ENCODE measurements at places on chromosomes 3 and 15. TPM values are rescaled to one million over a fixed set of nuclear protein-coding genes. Genes with fewer than 3 reads are reported as not detected.

TMEM108 gene
- polyA plus RNA-seq: 0.16 TPM

PRSS50 gene
- not detected for polyA plus RNA-seq

PLAAT1 gene
- 0.32 TPM for polyA plus RNA-seq

FBXO40 gene
- polyA plus RNA-seq: not detected

CKMT1A gene
- not detected for polyA plus RNA-seq

FYCO1 gene
- 0.22 TPM for polyA plus RNA-seq

CD96 gene
- 206 TPM for polyA plus RNA-seq

PYGO1 gene
- not detected for polyA plus RNA-seq

LIPH gene
- polyA plus RNA-seq: 0.45 TPM

SCG5 gene
- polyA plus RNA-seq: not detected

SCAANT1 gene
- polyA plus RNA-seq: 6.3 TPM

XCR1 gene
- not detected for polyA plus RNA-seq

RRP9 gene
- polyA plus RNA-seq: 15.5 TPM

CYP1A2 gene
- polyA plus RNA-seq: not detected

GRCh38 chr3:187207624-187208023 is 10.3 kb downstream of the RTP1 start:
- H3K27me3 ChIP-seq: peaks cover 1% of the 10 kb centered on the region
- H3K36me3 ChIP-seq: no peaks in the 10 kb centered on the region
- no peak overlapping the region for H3K27ac ChIP-seq
- no peak for DNase-seq
- no peaks in the 10 kb centered on the region for H3K4me1 ChIP-seq

DNA sequence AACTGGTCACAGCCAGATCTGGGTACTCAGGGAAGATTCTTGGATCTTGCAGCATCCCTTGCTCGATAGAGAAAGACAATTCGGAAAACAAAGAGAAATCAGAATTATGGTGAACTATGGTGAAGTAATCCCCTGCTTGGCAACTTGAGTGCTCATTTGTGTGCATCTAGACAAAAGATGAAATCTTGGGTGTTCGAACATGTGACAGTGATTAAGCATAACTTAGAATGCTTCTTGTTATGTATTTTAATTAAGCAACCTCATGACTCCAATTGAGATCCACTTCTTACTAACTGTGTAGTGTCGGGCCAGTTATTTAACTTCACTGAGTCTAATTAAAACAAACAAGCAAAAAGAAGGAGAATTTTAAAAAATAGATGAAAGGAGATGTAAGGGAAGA is 56.5 kb downstream of the ZNF385D start:
- H3K36me3 ChIP-seq: no peaks in the 10 kb centered on the region
- H3K4me3 ChIP-seq: no peak overlapping the region
- no peaks in the 10 kb centered on the region for H3K27me3 ChIP-seq
- no peak overlapping the region for H3K27ac ChIP-seq
- no peaks in the 10 kb centered on the region for H3K4me1 ChIP-seq

GRCh38 chr3:11733914-11734313 is 90.2 kb upstream of the VGLL4 start:
- no peaks in the 10 kb centered on the region for H3K36me3 ChIP-seq
- no peaks in the 10 kb centered on the region for H3K27me3 ChIP-seq
- H3K27ac ChIP-seq: no peak overlapping the region

DNA sequence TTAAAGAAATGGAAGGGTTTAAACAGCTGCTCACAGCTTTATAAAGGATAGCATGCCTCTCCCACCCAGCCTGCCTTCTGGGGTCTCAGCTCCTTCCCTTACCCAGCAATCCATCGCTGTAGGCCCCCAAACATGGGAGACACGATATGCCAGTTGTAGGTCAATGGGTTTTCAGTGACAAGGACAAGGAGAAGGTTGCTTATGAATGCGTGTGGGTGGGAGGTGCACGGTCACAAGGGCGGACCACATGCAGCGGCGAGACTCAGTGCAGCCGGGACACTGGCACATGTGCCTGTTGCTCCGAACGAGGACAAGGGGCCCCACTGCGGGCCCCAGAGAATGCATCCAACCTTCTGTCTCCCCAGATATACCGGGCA is 67.0 kb downstream of the MGLL start:
- H3K4me1 ChIP-seq: no peaks in the 10 kb centered on the region
- H3K4me3 ChIP-seq: no peak overlapping the region
- no peak overlapping the region for H3K27ac ChIP-seq
- H3K27me3 ChIP-seq: peaks cover 2% of the 10 kb centered on the region
- DNase-seq: no peak

- no peaks in the 10 kb centered on the region for H3K27me3 ChIP-seq
- no peaks in the 10 kb centered on the region for H3K36me3 ChIP-seq
- H3K27ac ChIP-seq: no peak overlapping the region
- DNase-seq: no peak
Observed at GRCh38 chr3:39933986-39934693, 124.7 kb downstream of the MYRIP start.

DNA sequence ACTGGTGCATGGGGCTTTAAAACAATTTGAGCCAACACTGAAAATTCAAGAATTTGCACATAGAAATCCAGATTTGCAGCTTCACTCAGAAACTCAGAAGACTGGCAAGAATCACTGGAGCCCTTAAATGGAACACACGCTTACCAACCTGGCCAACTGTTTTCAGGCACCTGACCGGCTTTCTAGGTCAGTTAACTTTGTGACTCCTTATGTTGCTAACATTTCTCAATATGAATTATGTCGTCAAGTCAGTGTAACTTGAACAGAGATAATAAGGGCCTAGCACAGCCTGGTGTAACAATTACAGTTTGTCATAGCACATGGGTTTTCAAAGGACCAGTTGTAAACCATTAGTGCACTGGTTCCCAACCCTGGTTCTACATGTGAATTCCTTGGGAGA is 6.8 kb downstream of the CERS3 start:
- no peak for DNase-seq
- no peaks in the 10 kb centered on the region for H3K36me3 ChIP-seq
- no peak overlapping the region for H3K27ac ChIP-seq
- H3K27me3 ChIP-seq: no peaks in the 10 kb centered on the region
- peaks cover 17% of the 10 kb centered on the region for H3K4me1 ChIP-seq
- H3K4me3 ChIP-seq: no peak overlapping the region

- peak; percentile 76 for DNase-seq
- peak within 1 kb of the TSS; percentile 89 for H3K4me3 ChIP-seq
- peaks cover 34% of the 10 kb centered on the region for H3K4me1 ChIP-seq
- no peaks in the 10 kb centered on the region for H3K36me3 ChIP-seq
Observed at GRCh38 chr3:53255775-53256703, at the start of gene TKT. Gene TKT (minus strand): TSS chr3:53256022. CDS start chr3:53255942, 80 bp downstream.

DNA sequence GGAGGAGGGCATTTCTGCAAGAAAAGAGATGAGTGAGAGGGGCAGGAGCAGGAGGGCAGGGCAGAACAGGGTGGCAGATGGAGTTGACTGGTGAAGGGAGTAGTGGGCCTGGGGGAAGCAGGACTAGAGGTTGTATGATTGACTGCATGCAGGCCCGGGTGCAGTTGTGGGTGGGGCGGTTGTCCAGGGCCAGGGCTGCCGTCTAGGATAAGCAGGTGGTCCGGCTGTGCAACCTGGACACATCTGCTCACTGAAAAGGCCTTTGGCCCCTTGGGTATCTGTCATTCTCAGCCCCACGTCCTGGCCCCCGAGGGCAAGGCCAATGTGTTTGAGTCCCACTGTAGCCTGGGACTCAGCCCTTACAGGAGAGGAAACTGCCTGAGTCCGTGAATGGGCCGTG is 25.4 kb downstream of the ALS2CL start:
- H3K4me1 ChIP-seq: no peaks in the 10 kb centered on the region
- no peak overlapping the region for H3K4me3 ChIP-seq
- H3K27me3 ChIP-seq: peaks cover 3% of the 10 kb centered on the region
- no peak for DNase-seq

DNA sequence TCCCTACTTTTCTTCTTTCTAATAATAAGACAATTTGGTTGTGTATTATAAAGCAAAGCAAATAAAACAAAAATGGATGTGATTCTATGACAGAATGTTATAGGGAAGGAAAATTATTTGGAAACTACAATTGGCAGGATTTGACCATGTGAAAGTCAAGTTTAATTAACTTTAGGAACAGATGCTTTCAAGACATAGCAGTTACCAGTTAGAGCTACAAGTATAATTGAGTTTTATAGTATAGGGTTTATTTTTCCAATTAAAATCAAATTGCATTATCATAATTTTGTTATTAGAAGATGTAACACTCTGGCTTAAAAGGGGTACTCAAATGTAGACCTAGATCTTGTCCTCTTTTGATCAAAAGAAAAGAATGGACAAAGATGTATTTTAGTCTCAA is 110.9 kb downstream of the ROBO2 start:
- no peak overlapping the region for H3K27ac ChIP-seq
- no peaks in the 10 kb centered on the region for H3K27me3 ChIP-seq
- DNase-seq: no peak
- no peak overlapping the region for H3K4me3 ChIP-seq
- no peaks in the 10 kb centered on the region for H3K36me3 ChIP-seq
- H3K4me1 ChIP-seq: no peaks in the 10 kb centered on the region

GRCh38 chr15:38255690-38256089 is 3.1 kb downstream of the SPRED1 start:
- H3K4me1 ChIP-seq: peaks cover 28% of the 10 kb centered on the region
- no peaks in the 10 kb centered on the region for H3K36me3 ChIP-seq
- H3K27me3 ChIP-seq: peaks cover 14% of the 10 kb centered on the region

GRCh38 chr3:59572106-59572505 is 522.3 kb upstream of the CFAP20DC start:
- H3K36me3 ChIP-seq: no peaks in the 10 kb centered on the region
- no peak overlapping the region for H3K4me3 ChIP-seq
- peaks cover 1% of the 10 kb centered on the region for H3K27me3 ChIP-seq
- H3K27ac ChIP-seq: no peak overlapping the region
- no peak for DNase-seq

GRCh38 chr3:61637088-61638051 is 76.0 kb downstream of the PTPRG start:
- H3K27me3 ChIP-seq: peaks cover 4% of the 10 kb centered on the region
- H3K36me3 ChIP-seq: no peaks in the 10 kb centered on the region
- no peak for DNase-seq
- H3K4me1 ChIP-seq: no peaks in the 10 kb centered on the region
- no peak overlapping the region for H3K4me3 ChIP-seq

DNA sequence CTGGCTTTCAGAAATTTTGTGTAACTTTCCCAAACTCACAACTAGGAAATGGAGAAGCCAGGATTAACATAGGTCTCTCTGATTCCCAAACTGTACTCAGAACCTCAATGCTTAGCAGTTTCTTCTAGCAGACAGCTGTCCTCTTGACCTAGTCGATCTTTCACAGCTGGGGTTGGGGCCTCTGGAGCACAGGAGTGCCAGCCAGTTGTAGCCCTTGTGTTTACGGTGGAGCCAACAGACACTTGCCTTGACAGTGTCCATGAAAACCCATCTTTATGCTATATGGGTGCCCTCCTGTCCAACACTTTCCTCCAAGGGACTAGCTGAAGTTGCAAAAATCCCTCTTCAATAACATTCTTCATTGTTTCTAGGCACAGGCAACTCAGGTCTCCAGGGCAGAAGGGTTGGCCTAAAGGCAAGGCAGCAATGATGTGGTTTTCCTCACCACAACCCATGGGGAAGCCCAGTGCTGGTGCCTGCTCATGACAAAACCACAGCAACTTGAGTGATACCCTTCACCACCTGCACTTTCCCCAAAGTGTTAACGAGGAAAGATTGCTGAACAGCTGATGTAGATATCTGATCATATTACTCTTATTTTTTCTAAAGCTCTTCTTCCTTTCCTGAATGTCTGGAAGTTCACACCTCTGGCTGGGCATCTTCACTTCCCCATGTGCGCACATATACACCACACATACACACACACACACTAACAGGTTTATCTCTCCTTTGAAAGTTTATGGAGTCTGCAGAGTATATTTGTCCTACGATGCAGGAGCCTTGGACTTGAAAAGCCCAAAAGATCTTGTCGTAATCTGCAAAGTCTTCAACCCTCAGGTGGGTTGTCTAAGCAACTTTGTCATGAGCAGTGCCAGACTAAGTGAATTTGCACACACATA is 11.0 kb upstream of the KNG1 start:
- H3K4me3 ChIP-seq: no peak overlapping the region
- no peaks in the 10 kb centered on the region for H3K36me3 ChIP-seq
- peaks cover 12% of the 10 kb centered on the region for H3K4me1 ChIP-seq
- peaks cover 15% of the 10 kb centered on the region for H3K27me3 ChIP-seq
- no peak overlapping the region for H3K27ac ChIP-seq
- DNase-seq: peak; percentile 77

GRCh38 chr3:115693868-115694267 is 70.6 kb downstream of the GAP43 start:
- no peaks in the 10 kb centered on the region for H3K36me3 ChIP-seq
- H3K4me3 ChIP-seq: no peak overlapping the region
- H3K27me3 ChIP-seq: no peaks in the 10 kb centered on the region
- no peak overlapping the region for H3K27ac ChIP-seq
- DNase-seq: no peak

GRCh38 chr15:101078669-101079323 is 159.6 kb downstream of the LRRK1 start:
- H3K27ac ChIP-seq: no peak overlapping the region
- no peaks in the 10 kb centered on the region for H3K4me1 ChIP-seq
- no peaks in the 10 kb centered on the region for H3K36me3 ChIP-seq
- no peak for DNase-seq
- no peak overlapping the region for H3K4me3 ChIP-seq
- H3K27me3 ChIP-seq: no peaks in the 10 kb centered on the region

DNA sequence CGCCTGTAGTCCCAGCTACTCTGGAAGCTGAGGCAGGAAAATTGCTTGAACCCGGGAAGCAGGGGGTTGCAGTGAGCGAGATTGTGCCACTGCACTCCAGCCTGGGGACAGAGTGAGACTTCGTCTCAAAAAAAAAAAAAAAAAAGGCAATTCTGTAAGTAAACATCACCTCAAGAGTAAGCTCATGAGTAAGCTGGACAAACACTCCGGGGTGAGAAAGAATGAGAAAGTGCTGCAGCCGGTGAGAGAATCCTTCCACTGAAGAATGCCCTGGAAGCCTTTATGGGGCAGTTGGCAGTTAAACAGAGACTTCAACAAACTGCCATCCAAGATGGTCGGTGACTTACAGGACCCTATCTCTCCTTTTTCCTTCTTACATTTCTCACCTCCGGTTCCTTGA is 47.5 kb downstream of the FEZF2 start:
- no peak overlapping the region for H3K4me3 ChIP-seq
- DNase-seq: no peak
- no peaks in the 10 kb centered on the region for H3K36me3 ChIP-seq
- H3K4me1 ChIP-seq: no peaks in the 10 kb centered on the region

GRCh38 chr3:46542801-46543201 is 23.3 kb downstream of the LRRC2 start:
- DNase-seq: no peak
- no peaks in the 10 kb centered on the region for H3K36me3 ChIP-seq
- no peaks in the 10 kb centered on the region for H3K27me3 ChIP-seq
- H3K4me1 ChIP-seq: peaks cover 22% of the 10 kb centered on the region

GRCh38 chr3:126523745-126524428 is at the start of gene CHST13:
Gene CHST13 (plus strand): TSS chr3:126524155. CDS start chr3:126524333, 178 bp downstream.
- no peak within 1 kb of the TSS for H3K27ac ChIP-seq
- peaks cover 13% of the 10 kb centered on the region for H3K27me3 ChIP-seq
- DNase-seq: no peak
- H3K4me1 ChIP-seq: peaks cover 2% of the 10 kb centered on the region
- H3K4me3 ChIP-seq: peak within 1 kb of the TSS; percentile 17
- H3K36me3 ChIP-seq: no peaks in the 10 kb centered on the region

GRCh38 chr15:65409036-65409631 is 13.6 kb downstream of the IGDCC4 start:
- H3K4me3 ChIP-seq: no peak overlapping the region
- DNase-seq: no peak
- H3K36me3 ChIP-seq: no peaks in the 10 kb centered on the region
- H3K27ac ChIP-seq: no peak overlapping the region
- no peaks in the 10 kb centered on the region for H3K4me1 ChIP-seq
- peaks cover 2% of the 10 kb centered on the region for H3K27me3 ChIP-seq

- H3K27me3 ChIP-seq: peaks cover 2% of the 10 kb centered on the region
- no peak for DNase-seq
- no peak overlapping the region for H3K27ac ChIP-seq
- H3K4me3 ChIP-seq: no peak overlapping the region
Observed at GRCh38 chr3:100532411-100532810, 40.0 kb downstream of the TMEM45A start.
